Vagina (tissue), 2 donors: ENCODE measurements at places on chromosomes 6 and 20.

- no peak for DNase-seq
Observed at GRCh38 chr20:62511915-62512610, 36.3 kb upstream of the GATA5 start.

- DNase-seq = no peak
Observed at GRCh38 chr6:33272275-33273128, 627 bp downstream of the RPS18 start.

DNA sequence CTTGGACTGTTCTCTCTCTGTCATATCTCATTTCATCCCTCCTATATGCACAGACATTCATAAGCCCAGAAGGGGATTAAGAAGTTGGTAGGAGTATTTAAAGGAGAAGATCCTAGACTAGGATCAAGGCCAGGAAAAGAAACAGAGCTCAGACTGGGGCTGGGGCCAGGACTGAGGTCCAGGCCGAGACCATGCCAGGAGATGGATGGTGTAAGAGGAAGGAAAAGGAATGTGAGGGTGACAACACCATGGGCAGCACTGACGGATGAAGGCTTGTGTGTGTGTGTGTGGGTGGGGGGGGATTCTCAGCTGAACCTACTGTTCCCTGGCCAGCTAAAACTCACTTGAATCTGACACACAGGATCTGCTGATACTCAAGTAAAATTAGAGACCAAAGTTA, 182.1 kb downstream of the KIF6 start:
- DNase-seq = no peak

DNA sequence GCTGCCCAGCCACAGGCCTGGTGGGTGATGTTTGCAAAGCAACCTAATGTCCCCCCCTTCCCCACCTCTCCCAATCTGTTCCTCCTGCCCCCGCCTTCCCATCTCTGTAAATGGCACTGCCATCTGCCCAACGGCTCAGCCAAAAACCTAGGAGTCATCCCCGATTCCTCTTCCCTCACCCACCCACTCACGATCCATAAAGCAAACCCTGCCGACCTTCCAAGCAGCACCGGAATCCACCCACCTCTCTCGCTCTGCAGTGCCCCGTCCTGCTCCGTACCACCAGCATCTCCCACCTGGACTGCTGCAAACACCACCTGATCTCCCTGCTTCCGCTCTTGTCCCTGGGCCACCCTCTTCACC, 37.6 kb downstream of the SULF2 start:
- DNase-seq = no peak

DNA sequence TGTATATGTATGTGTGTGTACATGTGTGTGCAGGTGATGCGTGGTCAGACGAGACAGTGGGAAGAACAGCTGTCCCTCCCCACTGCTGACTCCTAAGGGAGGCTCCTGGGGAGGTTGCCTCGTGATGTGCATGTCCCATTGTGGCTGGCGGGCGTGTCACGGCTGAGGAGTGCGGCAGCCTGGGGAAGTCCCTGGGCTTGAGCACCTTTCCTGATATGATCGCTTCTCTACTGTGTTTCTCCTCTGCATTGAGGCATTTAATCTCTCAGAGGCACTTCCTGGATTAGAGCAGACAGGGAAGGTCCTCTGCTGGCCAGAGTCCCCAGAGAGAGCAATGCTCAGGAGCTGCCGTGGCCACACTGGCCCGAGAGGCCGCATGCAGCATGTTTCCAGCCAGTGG, 11.4 kb downstream of the NPBWR2 start:
- no peak for DNase-seq

DNA sequence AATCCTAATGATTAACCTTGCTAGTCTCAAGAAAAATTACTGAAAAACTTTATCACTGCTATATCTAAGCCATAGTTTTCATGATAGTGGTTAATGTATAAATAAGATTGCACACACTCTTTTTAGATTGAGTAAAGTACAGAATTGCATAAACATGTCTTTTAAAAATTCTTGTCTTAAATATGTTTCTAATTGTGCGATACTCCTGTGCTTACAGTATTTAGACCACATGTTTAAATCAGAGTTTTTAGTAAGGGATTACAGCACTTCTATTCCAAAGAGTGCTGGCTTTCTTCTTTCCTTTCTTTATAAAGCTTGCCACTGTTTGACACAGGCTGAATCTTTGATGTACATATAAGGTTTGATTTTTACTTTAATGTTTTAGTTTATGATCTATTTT, 36.8 kb upstream of the RGS17 start:
- DNase-seq = no peak

- no peak for DNase-seq
Observed at GRCh38 chr6:89527634-89528033, 94.7 kb downstream of the ANKRD6 start.

- DNase-seq = no peak
Observed at GRCh38 chr20:24825591-24825990, 123.5 kb upstream of the CST7 start.

DNA sequence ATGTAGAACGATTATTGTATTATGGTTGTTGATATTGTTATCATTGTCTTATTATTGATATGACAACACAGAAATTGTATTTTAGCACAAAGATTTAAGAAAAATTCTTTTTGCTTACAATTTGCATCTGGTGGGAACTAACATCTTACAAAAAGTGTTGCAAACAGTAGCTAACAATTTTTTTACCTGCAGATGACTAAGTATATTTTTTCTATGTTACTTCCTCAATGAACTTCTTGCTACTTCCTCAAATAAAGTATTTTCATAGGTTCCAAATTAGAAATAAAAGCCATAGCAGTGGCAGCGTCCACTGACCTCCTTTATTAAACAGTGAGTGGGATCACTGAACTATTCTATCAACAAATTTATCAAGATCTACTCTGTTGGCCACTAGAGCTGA, 847.0 kb downstream of the PHF3 start:
- no peak for DNase-seq

- no peak for DNase-seq
Observed at GRCh38 chr6:77740380-77740779, 87.5 kb downstream of the MEI4 start.

DNA sequence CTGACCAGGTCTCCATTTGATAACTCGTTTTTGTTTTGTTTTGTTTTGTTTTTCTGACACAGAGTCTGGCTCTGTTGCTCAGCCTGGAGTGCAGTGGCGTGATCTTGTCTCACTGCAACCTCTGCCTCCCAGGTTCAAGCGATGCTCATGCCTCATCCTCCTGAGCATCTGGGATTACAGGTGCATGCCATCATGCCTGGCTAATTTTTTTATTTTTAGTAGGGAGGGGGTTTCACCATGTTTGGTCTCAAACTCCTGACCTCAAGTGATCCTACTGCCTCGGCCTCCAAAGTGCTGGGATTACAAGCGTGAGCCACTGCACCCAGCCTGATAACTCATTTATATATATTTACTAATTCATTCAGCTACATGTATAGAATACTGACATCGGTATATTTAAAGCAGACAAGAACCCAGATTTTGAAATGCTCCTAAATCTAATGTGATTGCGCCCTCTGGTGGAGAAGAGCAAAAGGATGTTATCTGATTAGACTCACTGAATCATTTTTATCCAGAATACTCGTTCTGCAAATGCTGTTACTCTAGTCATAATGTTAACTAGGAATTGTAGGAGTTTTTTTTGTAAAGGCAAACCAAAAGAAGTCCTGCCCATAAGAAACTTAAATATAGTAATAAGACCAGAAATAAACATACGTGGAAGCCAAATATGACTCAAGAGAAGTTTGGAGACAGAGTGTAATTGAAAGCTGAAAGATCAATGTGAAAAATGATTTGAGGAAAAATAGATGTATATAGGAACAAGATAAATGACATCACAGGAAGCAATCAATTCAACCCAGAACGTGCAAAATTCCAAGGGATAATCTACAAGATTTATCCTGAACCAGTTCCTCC, 5.3 kb upstream of the COL12A1 start:
- no peak for DNase-seq

DNA sequence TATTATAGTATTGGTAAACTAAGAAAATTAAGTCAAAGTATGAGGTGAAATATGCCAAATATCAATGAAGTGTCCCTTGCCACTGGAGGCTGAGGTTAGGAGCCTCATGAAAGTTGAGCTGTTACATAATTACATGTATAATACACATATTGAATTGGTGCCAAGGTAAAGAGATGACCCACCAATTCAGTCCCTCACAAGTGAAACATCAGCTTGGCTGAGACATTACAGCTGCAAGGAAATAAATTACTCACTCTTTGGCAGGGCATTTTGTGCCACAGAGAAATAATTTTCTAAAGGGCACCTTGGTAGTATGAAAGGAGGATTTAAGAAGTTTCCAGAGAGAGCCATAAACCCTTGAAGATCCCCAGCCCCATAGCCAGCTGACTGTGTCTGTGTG, 127.4 kb downstream of the ADGRG6 start:
- DNase-seq = no peak

DNA sequence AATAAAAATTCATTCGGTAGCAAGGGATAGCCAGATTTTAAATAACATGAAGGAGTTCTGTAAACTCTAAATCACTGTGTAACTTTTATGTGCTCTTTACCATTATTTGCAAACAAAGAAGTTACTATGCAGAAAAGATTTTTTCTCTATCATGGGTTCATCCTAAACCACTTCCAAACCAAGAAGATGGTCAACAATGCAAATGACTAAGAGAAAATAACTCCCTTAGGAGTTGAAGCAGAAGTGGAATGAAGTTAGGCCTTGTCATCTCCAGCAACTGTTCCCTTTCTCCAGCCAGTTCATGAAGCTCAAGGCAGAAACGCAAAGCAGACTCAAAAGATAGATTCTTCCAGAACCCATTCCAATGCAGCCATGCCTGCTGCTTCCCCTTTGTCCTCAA, 66.0 kb downstream of the MBOAT1 start:
- no peak for DNase-seq

GRCh38 chr6:159908979-159909378, 18.2 kb downstream of the MAS1 start:
- DNase-seq = no peak

GRCh38 chr20:34268851-34269636, 27.8 kb downstream of the ASIP start:
- no peak for DNase-seq

DNA sequence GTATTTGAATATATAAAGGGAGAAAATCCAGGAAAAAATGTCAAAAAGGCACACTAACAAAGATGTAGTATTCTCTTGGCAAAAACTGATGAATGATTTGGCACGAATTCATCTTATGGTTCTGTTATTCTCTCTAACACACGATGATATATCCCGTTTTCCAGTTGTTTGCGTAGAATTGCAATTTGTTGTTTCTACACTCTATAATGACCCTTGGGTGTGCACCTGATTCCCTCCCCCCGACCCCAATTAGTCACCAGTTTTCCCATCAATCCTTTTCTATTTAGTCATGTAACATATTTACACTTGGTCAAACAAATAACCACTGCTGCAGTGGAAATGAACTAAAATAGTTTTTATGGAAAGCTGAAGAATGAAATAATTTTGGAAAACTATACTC, 1.5 kb upstream of the ARID1B start:
- DNase-seq = no peak

DNA sequence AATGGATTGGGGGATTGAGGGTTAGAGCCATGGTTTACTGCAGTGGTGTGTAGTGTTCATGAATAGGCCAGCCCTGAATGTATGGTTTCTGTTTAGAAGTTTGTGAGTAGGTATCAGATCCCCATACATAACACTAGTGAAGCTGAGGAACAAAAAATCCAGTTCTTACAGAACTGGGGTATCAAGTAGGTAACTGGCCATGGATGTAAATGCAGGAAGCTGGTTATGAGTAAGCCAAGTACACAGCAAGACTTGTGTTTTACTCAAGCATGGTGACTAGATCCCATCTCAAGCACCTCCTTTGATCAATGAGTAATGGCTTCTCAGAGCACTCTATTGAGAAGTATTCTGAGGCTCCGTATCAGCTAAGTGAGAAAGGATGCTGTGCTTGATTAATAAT, 613.7 kb upstream of the FLRT3 start:
- no peak for DNase-seq
